ENCODE measurements at places on chromosomes 3 and 15.

GRCh38 chr3:99823723-99824711 lies 6.4 kb downstream of the CMSS1 start:
- DNase-seq: no peak

GRCh38 chr15:77666296-77666660 lies 33.6 kb upstream of the LINGO1 start:
- no peak for DNase-seq

GRCh38 chr3:114586119-114586518 lies 292.3 kb downstream of the TIGIT start:
- DNase-seq: no peak

GRCh38 chr3:160392798-160393197 lies 6.2 kb downstream of the IFT80 start:
- DNase-seq: no peak

- DNase-seq: peak; percentile 32
Measured at GRCh38 chr3:122298239-122298638, 26.8 kb upstream of the CSTA start.

DNA sequence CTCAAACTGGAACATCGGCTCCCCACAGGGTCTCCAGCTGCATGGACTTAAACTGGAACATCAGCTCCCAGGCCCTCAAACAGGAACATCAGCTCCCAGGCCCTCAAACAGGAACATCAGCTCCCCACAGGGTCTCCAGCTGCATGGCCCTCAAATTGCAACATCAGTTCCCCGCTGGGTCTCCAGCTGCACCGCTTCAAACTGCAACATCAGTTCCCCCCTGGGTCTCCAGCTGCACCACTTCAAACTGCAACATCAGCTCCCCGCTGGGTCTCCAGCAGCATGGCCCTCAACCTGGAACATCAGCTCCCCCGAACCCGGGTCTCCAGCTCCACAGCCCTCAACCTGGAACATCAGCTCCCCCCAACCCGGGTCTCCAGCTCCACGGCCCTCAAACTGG lies 82.0 kb downstream of the TFRC start:
- no peak for DNase-seq

Data from activated T-cell treated with anti-CD3 and anti-CD28 coated beads, Interleukin-2, amount 50 U/mL, for 72 hours (primary cell).